ENCODE measurements at places on chromosomes 5 and 9.

- DNase-seq: no peak
These were observed 4.9 kb downstream of the LCN2 start for GRCh38 chr9:128153947-128154695.

- DNase-seq: no peak
These were observed 6.1 kb downstream of the IL13 start for GRCh38 chr5:132663771-132664695.

DNA sequence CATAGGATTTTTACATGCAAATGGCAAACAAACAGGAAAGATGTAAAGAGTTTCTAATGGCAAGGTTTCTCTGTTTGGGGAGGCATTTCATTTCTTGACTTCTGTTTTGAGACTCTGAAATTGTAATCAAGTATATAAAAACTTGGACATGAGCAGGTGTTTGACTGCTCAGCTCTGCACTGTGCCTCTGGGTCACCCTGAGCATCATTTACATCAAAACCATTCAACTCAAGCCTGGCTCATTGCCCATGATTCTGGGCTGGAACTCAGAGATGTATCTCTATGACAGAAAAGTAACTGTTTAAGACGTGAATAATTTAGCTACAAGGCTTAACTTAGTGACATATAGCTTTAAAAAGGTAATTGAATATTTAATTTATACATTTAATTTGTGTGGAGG is 1402.4 kb upstream of the NUDT12 start:
- DNase-seq: no peak

GRCh38 chr5:103374473-103374963 is 116.0 kb downstream of the MACIR start:
- no peak for DNase-seq

DNA sequence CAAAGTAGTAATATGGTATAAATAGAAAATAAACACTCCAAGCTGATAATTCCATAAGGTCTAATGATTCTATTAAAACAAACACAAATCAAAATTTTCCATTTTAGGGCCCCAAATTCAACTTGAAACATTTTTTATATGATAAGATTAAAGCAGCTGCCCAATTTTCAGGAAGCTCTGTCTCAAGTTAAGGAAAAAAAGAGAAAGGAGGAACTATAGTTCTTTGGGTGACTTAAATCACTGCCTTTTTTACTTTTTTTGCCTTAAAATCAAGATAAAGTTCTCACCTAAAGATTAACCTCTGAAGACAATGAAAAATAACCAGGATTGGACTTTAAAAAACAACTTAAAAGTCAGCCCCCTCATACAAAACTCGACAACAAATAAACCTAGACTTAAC is 76.0 kb upstream of the IFNE start:
- DNase-seq: no peak

GRCh38 chr5:75405296-75405695 is 68.3 kb downstream of the HMGCR start:
- no peak for DNase-seq

GRCh38 chr9:135256581-135257354 is 169.3 kb downstream of the OLFM1 start:
- DNase-seq: no peak

- DNase-seq: no peak
These were observed 38.1 kb upstream of the ZCCHC7 start for GRCh38 chr9:37082214-37082765.

DNA sequence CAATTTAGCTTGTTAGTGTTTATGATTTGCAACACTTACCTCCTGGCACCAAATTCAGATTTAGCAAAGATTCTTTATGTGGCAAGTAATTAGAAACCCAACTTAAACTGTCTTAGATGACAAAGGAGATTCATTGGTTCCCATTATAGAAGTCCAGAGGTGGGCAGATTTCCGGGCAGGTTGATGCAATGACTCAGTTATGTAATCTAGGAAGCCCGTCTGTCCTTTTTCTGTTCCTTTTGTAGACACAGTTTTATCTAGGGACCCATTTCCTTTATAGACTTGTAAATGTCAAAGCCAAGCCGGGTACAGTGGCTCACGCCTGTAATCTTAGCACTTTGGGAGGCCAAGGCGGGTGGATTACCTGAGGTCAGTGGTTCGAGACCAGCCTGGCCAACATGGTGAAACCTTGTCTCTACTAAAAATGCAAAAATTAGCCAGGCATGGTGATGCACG is 20.3 kb upstream of the ANKRD33B start:
- no peak for DNase-seq

DNA sequence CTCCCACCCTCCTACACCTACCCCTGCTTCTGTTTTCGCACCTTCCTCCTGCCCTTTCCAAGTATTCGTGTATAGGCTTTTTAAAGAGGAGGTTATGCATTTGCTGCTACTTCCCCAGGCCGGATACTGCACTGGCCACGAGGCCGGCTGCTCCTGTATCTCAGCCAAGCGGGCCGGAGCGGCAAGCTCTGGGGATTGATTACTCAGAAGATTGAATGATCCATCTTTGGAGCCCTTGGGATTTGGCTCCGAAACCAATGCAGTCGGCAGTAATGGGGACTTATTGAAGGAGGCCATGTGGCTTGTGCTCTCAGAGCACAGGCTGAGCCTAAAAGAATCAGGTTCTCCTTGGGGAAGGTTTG is 405.3 kb downstream of the TLE4 start:
- DNase-seq: no peak

DNA sequence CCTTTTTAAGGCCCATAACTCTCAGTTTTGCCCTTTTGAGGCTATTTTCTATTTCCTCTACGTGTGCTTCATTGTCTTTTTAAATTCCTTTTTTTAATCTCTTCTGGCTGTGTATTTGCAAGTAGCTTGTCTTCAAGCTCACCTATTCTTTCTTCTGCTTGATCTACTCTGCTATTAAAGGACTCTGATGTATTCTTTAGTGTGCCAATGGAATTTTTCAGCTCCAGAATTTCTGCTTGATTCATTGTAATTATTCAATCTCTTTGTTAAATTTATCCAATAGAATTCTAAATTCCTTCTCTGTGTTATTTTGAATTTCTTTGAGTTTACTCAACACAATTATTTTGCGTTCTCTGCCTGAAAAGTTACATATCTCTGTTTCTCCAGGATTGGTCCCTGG is 178.7 kb downstream of the FAM170A start:
- no peak for DNase-seq

DNA sequence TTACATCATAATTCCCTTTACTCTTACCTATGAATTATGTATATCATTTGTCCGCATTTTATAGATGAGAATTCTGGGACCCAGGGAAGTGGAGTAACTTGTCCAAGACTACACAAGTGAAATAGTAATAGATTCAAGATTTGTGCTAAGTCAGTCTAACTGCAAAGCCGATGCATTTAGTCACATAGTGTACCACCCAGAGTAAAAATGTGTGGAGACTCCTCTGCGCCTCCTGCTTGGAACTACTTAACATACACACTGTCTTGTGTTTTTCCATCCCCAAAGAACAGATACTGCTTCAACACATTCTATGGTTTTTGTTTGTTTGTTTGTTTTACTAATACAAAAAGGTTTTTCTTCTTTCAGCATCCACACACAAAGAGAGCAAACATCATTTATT is 729.8 kb downstream of the PRELID2 start:
- DNase-seq: no peak

GRCh38 chr5:90071066-90071465 is 338.5 kb downstream of the CETN3 start:
- no peak for DNase-seq

- peak; percentile 44 for DNase-seq
These were observed at the start of gene NCS1 for GRCh38 chr9:130172161-130172857. Gene NCS1 (plus strand): TSS chr9:130172404. CDS start chr9:130172664, 260 bp downstream.

DNA sequence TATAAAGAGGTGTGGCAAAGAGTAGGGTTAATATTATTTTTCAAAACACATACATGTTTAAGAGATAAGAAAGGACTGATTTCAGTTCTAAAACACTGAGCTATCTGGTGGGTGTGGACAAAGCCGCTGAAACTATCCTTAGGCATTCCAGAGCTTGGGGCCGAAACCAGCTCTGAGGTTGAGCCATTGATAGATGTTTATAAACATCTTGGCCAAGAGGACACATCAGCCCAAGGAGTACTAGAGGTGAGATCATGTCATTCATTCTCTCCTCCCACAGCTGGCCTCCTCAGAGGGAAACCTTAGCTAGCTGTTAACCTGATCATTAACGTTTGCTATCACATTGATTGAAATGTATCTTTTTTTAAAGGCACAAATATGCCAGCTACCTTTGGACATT is 89.9 kb downstream of the NLN start:
- no peak for DNase-seq

GRCh38 chr9:128121924-128122808 is 5.4 kb downstream of the PTGES2 start:
- no peak for DNase-seq

- DNase-seq: no peak
These were observed 123.5 kb downstream of the TARS1 start for GRCh38 chr5:33563983-33564908.

GRCh38 chr5:118531276-118531675 is 457.1 kb downstream of the DTWD2 start:
- no peak for DNase-seq

DNA sequence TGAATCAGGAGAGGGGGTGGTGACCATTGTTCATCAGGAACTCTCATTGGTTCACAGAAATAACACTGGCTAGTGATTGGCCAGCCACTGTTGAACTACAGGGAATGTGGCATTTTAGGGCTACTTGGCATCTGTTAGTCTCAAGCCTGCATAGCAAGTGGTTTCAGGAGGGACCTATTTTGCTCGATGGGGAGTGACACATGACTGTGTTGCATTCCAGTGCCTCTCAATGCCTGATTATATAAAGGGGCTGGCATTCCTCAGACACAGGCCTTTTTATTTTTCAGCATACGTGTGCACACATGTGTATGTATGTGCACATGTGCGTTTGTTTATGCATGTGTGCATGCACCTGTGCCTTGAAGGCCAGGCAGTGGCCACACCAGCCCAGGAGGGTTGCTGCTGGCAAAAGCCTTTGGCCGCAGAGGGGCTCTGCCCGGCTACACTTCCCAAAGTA is 23.2 kb downstream of the FGD3 start:
- peak; percentile 40 for DNase-seq

- no peak for DNase-seq
These were observed 133.8 kb upstream of the MEF2C start for GRCh38 chr5:89016741-89017303.

- no peak for DNase-seq
These were observed 98.5 kb downstream of the ZCCHC7 start for GRCh38 chr9:37218800-37219425.
